ENCODE measurements at places on chromosomes 5 and 9. TPM values are rescaled to one million over a fixed set of nuclear protein-coding genes. Genes with fewer than 3 reads are reported as not detected.

Gene DDX4
- not detected for total RNA-seq

Gene HTR1A
- not detected for total RNA-seq

Gene ELAVL2
- not detected for total RNA-seq

Gene TMC1
- 0.69 TPM for total RNA-seq

Gene CDH9
- total RNA-seq: not detected

Gene DRD1
- total RNA-seq: 0.14 TPM

Gene PCDHB12
- 4.1 TPM for total RNA-seq

Gene GARNL3
- 38.5 TPM for total RNA-seq

Gene SCGB3A2
- not detected for total RNA-seq

Gene DAPK1
- total RNA-seq: 33.2 TPM

Gene GARIN3
- not detected for total RNA-seq

Gene TMEM232
- total RNA-seq: 2.5 TPM

Gene PCA3
- total RNA-seq: not detected

Gene ADAMTS13
- total RNA-seq: 1.8 TPM

Gene AGXT2
- total RNA-seq: not detected

Gene SLC6A18
- total RNA-seq: not detected

Gene EDIL3
- total RNA-seq: 143 TPM

All from posterior vena cava (tissue), 2 donors.